Testis (tissue), 5 donors: ENCODE measurements at places on chromosomes 4 and X. TPM values are rescaled to one million over a fixed set of nuclear protein-coding genes. Genes with fewer than 3 reads are reported as not detected.
A peak's percentile ranks its signal among the peaks of the same experiment; 100 is the strongest.

DNA sequence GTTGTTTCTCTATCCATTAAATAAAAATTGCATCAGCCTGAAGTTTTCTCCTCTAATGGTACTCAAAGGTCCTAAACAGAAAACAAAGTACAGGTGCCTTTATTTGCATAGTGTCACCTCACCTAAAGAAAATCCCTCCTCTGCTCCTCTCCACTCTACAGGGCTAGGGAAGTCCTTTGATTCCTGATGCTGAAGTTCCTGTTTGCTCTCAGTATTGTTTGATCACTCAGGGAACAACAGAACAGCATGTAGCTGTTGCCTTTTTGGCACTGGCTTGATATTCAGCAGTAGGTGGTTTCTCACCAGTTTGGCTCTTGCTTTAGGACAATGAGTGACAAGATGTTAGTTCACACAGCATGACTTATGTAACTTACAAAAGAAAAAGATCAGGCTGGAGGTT, 156.2 kb upstream of the SLC7A11 start:
- no peak overlapping the region for H3K27ac ChIP-seq
- H3K36me3 ChIP-seq: no peaks in the 10 kb centered on the region
- H3K27me3 ChIP-seq: no peaks in the 10 kb centered on the region
- DNase-seq: no peak
- no peak overlapping the region for H3K4me3 ChIP-seq

DNA sequence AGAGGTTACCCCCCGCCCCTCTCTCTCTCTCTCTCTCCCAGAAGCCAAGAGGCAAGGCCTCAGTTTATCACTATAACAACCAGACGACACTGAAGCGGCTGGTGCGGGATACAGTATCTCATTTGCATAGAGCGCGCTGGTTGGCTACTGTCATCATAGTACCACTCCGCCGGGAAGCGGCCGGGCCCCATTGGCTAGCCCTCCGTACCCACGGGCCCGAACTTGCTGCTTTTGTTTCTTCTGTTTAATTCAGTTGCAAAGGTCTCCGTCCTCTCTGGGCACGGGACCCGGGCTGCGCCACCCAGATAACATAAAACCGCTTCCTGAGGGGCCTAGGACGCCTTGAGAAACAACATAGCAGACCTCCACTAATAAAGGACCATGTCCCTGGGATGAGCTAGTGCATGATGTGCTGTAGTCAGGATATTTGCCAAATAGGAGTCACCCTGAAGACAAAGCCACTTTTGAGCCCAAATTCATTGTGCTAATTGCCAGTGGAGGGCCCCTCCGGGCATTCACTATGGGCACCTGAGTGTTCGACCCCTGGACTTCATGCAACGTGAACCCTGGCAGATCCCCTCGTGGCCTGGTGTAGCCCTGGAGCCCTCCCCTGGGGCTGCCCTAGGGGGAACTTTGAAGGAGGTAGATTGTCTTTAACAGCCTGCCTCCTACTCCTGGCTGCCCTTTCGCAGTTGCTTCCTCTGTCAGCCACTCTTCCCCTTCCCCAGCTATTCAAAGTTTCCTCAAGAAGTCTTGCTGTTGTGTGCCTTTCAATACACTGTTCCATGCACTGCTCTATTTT, at the start of gene PCYT1B:
TSS of gene PCYT1B (minus strand) at position 91 of the 802 bp plus-strand sequence. CDS start 242 bp downstream, outside the sequence.
- no peaks in the 10 kb centered on the region for H3K36me3 ChIP-seq
- peaks cover 3% of the 10 kb centered on the region for H3K4me1 ChIP-seq
- no peak within 1 kb of the TSS for H3K27ac ChIP-seq
- H3K27me3 ChIP-seq: no peaks in the 10 kb centered on the region

- H3K4me3 ChIP-seq: no peak overlapping the region
- H3K4me1 ChIP-seq: no peaks in the 10 kb centered on the region
- DNase-seq: no peak
- H3K36me3 ChIP-seq: no peaks in the 10 kb centered on the region
Measured at GRCh38 chr4:6383929-6384328, 88.5 kb downstream of the PPP2R2C start.

- DNase-seq: peak; percentile 52
- no peaks in the 10 kb centered on the region for H3K36me3 ChIP-seq
- H3K27ac ChIP-seq: no peak overlapping the region
- no peaks in the 10 kb centered on the region for H3K4me1 ChIP-seq
- H3K27me3 ChIP-seq: no peaks in the 10 kb centered on the region
Measured at GRCh38 chr4:93764639-93765246, 63.8 kb upstream of the ATOH1 start.

- H3K27me3 ChIP-seq: no peaks in the 10 kb centered on the region
- no peak overlapping the region for H3K27ac ChIP-seq
- no peaks in the 10 kb centered on the region for H3K36me3 ChIP-seq
- no peaks in the 10 kb centered on the region for H3K4me1 ChIP-seq
- DNase-seq: peak; percentile 56
- no peak overlapping the region for H3K4me3 ChIP-seq
Measured at GRCh38 chrX:48083212-48083611, 11.8 kb upstream of the ZNF630 start.

The SLC2A9 gene
- total RNA-seq: 6.8 TPM

The TNIP3 gene
- total RNA-seq: 0.43 TPM

GRCh38 chr4:22030307-22030706, 81.7 kb upstream of the KCNIP4 start:
- no peak overlapping the region for H3K27ac ChIP-seq
- no peak overlapping the region for H3K4me3 ChIP-seq
- no peaks in the 10 kb centered on the region for H3K4me1 ChIP-seq
- DNase-seq: no peak
- H3K36me3 ChIP-seq: no peaks in the 10 kb centered on the region
- H3K27me3 ChIP-seq: no peaks in the 10 kb centered on the region

DNA sequence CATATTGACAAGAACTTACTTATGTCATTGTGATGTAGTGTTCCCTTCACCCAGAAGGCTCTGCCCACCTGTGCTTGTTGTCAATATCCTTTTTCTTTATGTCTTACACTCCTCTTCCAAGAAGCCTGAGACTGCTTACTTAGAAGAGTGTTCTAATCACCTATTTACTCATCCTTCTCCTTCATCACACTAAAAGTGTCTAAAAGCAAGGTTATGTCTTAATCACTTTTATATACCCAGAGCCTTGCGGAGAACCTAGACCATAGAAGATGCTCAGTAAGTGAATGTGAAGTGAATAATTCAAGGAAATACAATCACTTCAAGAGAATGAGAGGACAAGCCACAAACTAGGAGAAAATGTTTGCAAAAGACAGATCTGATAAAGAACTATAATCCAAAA, 177.6 kb upstream of the S100G start:
- H3K27ac ChIP-seq: no peak overlapping the region
- DNase-seq: no peak
- H3K36me3 ChIP-seq: no peaks in the 10 kb centered on the region
- no peaks in the 10 kb centered on the region for H3K4me1 ChIP-seq
- H3K27me3 ChIP-seq: no peaks in the 10 kb centered on the region
- H3K4me3 ChIP-seq: no peak overlapping the region

GRCh38 chrX:39601231-39602177, 496.3 kb downstream of the BCOR start:
- H3K27me3 ChIP-seq: no peaks in the 10 kb centered on the region
- H3K4me3 ChIP-seq: no peak overlapping the region
- H3K27ac ChIP-seq: no peak overlapping the region
- no peaks in the 10 kb centered on the region for H3K36me3 ChIP-seq

The RXFP1 gene
- total RNA-seq: 0.81 TPM

GRCh38 chr4:37246891-37247290, 2.3 kb downstream of the NWD2 start:
- no peak for DNase-seq
- H3K27ac ChIP-seq: no peak overlapping the region
- no peak overlapping the region for H3K4me3 ChIP-seq
- peaks cover 3% of the 10 kb centered on the region for H3K4me1 ChIP-seq
- no peaks in the 10 kb centered on the region for H3K27me3 ChIP-seq
- H3K36me3 ChIP-seq: no peaks in the 10 kb centered on the region

DNA sequence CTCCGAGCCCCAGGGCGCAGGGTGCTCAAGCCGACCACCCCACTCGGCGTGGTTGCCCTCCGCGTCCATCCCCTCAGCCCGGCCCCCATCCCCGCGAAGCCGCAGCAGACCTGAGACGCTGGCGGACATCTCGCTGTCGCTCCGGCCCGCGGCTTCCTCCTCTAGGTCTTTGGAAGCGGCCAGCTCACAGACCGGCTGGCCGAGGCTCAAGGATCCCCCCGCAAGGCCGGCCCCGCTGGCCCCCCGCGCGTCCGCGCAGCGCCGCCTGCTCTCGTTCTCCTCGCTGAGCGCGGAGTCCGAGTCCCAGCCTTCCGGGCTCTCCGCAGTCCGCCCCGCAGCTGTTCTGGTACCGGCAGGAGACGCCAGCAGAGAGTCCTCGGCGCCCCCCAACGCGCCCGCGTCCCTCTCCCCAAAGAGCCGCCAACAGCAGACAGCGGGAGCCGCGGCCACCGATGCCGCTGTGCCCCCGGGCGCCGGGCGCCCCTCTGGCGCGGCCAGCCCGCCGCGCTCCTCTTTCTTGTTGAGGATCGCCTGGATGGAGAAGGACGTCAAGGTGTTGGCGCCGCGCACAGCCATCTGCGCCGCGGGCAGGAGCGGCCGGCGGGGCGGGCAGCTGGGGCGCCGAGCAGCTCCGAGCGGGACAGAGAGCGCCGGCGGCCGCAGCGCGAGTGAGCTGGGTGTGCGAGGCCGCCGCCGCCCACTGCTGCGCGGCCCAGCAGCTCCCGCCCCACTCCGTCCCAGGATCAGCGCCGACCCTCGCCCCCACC, at the start of gene NKX3-2:
TSS of gene NKX3-2 (minus strand) at position 670 of the 767 bp plus-strand sequence. CDS start at position 576, 94 bp downstream.
- peak within 1 kb of the TSS; percentile 50 for H3K4me3 ChIP-seq
- peaks cover 5% of the 10 kb centered on the region for H3K4me1 ChIP-seq
- no peaks in the 10 kb centered on the region for H3K36me3 ChIP-seq
- no peak within 1 kb of the TSS for H3K27ac ChIP-seq

The MAP3K15 gene
- total RNA-seq: 2.5 TPM

The NAA10 gene
- total RNA-seq: 46.7 TPM

- H3K36me3 ChIP-seq: no peaks in the 10 kb centered on the region
- H3K4me3 ChIP-seq: no peak overlapping the region
- H3K27ac ChIP-seq: no peak overlapping the region
- DNase-seq: no peak
Measured at GRCh38 chrX:150201841-150202240, 161.3 kb upstream of the MAMLD1 start.

GRCh38 chrX:6968231-6968630, 179.3 kb upstream of the STS start:
- no peaks in the 10 kb centered on the region for H3K27me3 ChIP-seq
- DNase-seq: no peak
- no peak overlapping the region for H3K4me3 ChIP-seq

GRCh38 chrX:34879346-34879745, 63.2 kb upstream of the FAM47B start:
- no peak overlapping the region for H3K27ac ChIP-seq
- no peaks in the 10 kb centered on the region for H3K36me3 ChIP-seq
- no peaks in the 10 kb centered on the region for H3K27me3 ChIP-seq
- H3K4me3 ChIP-seq: no peak overlapping the region
- no peaks in the 10 kb centered on the region for H3K4me1 ChIP-seq

DNA sequence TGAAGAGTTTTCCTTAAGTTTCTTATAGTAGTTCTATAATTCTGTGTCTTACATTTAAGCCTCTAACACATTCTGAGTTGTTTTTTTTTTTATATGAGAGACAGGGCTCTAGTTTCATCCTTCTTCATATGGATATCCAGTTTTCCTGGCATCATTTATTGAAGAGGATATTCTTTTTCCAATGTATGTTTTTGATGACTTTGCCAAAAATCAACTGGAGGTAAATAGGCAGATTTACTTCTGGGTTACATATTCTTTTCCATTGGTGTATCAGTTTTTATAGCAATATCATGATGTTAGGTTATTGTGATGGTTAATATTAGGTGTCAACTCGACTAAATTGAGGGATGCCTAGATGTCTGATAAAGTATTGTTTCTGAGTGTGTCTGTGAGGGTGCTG, 650.7 kb upstream of the GRID2 start:
- DNase-seq: no peak
- no peaks in the 10 kb centered on the region for H3K4me1 ChIP-seq
- no peak overlapping the region for H3K4me3 ChIP-seq
- no peaks in the 10 kb centered on the region for H3K27me3 ChIP-seq
- no peak overlapping the region for H3K27ac ChIP-seq
- no peaks in the 10 kb centered on the region for H3K36me3 ChIP-seq

The KLHL34 gene
- total RNA-seq: 0.47 TPM

- no peaks in the 10 kb centered on the region for H3K27me3 ChIP-seq
- no peaks in the 10 kb centered on the region for H3K36me3 ChIP-seq
- H3K27ac ChIP-seq: no peak overlapping the region
- no peak for DNase-seq
- H3K4me1 ChIP-seq: no peaks in the 10 kb centered on the region
- H3K4me3 ChIP-seq: no peak overlapping the region
Measured at GRCh38 chrX:57285001-57285400, 1.5 kb upstream of the FAAH2 start.

The RTL9 gene
- total RNA-seq: 94.4 TPM

GRCh38 chr4:10225096-10225495, 108.5 kb upstream of the WDR1 start:
- H3K36me3 ChIP-seq: no peaks in the 10 kb centered on the region
- no peak overlapping the region for H3K4me3 ChIP-seq
- H3K27ac ChIP-seq: no peak overlapping the region
- no peaks in the 10 kb centered on the region for H3K4me1 ChIP-seq
- H3K27me3 ChIP-seq: no peaks in the 10 kb centered on the region
- no peak for DNase-seq

The ASIC5 gene
- total RNA-seq: not detected

DNA sequence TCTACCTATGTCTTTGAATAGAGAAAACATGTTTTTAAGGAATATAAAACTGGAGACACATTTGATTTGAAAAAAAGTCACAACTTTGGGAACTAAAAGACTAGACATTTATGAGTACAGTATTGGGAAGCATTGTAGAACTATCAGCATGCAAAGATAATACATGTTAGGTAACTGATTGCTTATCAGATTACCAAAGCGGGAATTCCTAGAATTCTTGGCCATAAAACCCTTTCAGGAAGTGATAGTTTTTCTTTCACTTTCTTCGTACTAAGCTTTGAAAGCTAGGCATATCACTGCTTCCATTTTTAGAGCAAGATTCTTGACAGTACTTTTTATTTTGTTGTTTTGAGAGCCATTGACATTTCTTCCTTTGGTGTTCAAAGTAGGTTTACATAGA, 646.6 kb upstream of the PITX2 start:
- H3K36me3 ChIP-seq: no peaks in the 10 kb centered on the region
- no peak for DNase-seq
- no peaks in the 10 kb centered on the region for H3K27me3 ChIP-seq
- no peak overlapping the region for H3K27ac ChIP-seq

GRCh38 chr4:7059662-7060061, 8.2 kb downstream of the GRPEL1 start:
- H3K27ac ChIP-seq: no peak overlapping the region
- H3K4me3 ChIP-seq: no peak overlapping the region
- DNase-seq: no peak
- no peaks in the 10 kb centered on the region for H3K36me3 ChIP-seq
- H3K4me1 ChIP-seq: peaks cover 11% of the 10 kb centered on the region
- H3K27me3 ChIP-seq: no peaks in the 10 kb centered on the region

DNA sequence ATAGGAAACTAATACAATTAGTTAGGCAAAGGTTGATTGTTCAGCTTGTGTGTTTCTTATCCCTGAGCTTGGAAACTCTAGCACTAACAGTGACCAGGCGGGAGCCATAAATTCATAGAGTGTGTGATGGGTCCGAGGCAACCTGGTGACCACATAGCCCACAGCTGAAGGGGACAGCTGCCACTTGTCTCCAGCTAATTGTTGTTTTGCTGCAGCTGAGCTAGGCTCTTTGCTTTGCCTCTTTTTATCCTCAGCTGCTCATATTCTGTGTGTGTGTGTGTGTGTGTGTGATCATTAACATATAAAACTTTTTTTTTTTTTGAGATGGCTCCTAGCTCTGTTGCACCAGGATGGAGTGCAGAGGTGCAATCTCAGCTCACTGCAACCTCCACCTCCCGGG, 53.2 kb downstream of the DOCK11 start:
- no peak for DNase-seq
- no peak overlapping the region for H3K4me3 ChIP-seq
- no peaks in the 10 kb centered on the region for H3K4me1 ChIP-seq
- no peaks in the 10 kb centered on the region for H3K27me3 ChIP-seq
- no peaks in the 10 kb centered on the region for H3K36me3 ChIP-seq
